ENCODE measurements at places on chromosomes 2 and 18. TPM values are rescaled to one million over a fixed set of nuclear protein-coding genes. Genes with fewer than 3 reads are reported as not detected.

DNA sequence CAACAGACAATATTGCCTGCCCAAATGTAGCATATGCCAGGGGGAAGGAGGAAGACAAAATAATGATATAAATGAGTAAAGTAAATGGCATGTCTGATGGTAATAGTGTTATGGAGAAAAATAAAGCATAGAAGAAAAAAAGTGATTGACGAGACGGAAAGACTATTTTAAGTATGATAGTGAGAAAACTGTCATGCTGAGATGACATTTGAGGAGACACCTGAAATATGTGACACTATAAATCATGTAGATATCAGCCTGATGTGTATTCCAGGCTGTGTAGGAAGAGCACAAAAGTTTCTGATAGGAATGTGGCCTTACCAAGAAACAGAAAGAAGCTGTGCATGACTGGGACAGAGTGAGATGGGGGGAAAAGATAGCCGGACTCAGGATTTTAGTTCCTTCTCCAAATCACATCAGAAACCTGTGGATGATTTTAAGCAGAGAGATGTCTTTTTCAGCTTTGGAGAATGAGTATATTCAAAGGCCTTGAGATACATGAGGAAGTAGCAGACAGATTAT, 387.3 kb upstream of the SYT4 start:
- DNase-seq: no peak

Gene RGPD4
- polyA plus RNA-seq: not detected

DNA sequence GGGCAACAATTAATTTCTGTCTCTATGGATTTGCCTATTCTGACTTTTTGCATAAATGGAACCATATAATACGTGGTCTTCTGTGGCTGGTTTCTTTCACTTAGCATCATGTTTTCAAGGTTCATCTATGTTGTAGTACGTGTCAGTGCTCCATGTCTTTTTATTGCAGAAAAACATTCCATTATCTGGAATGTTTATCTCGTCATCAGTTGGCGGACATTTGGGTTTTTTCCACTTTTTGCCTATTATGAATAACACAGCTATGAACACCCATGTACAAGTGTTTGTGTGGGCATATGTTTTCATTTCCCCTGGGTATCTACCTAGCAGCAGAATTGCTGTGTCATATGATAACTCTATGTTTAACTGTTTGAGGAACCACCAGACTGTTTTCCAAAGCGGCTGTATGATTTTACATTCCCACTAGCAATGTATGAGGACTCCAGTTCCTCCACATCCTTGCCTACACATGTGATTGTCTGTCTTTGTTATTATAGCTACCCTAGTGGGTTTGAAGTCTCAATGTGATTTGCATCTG, 49.9 kb downstream of the MYO7B start:
- DNase-seq: no peak

Gene ANKRD30B
- not detected for polyA plus RNA-seq

DNA sequence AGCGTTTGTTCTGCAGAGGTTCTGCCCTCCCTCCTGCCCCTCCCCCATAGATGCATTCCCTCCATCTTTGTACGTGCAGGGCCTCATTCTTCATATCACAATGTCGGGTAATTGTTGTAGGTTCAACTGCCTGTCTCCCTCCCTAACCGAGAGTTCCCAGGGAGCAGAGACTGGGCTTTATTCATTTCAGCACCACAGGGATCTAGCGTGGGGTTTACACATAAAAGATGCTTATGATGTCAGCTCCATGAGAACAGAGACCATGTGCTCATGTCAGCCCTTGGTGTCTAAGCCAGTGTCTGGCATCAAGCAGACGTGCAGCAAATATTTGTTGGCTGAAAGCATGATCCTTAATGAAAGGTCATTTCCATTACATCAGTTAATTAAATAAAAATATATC, 298.9 kb upstream of the TRIB2 start:
- no peak for DNase-seq

DNA sequence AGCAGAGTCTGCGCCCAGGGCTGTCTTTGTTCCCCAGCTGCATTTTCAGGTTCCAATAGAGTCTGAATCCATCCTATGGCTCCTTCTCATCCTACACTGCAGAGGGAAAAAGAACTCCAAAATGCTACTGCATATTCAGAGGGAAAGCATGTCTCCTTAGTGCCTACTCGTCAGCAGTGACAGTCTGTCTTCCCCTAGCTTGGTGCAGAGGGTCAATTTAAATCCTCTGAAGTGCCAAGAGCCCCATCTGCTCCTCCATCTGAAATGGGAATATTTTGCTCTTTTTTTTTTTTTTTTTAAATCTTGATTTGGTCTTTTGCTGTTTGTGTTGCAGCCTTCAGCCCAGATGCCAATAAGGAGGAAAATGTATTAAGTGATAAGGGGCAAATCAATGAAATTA, 199.3 kb downstream of the RNF144A start:
- no peak for DNase-seq

Gene POMC
- polyA plus RNA-seq: 9.8 TPM

Gene GPR39
- not detected for polyA plus RNA-seq

GRCh38 chr18:2606335-2606734, 35.0 kb downstream of the NDC80 start:
- no peak for DNase-seq

DNA sequence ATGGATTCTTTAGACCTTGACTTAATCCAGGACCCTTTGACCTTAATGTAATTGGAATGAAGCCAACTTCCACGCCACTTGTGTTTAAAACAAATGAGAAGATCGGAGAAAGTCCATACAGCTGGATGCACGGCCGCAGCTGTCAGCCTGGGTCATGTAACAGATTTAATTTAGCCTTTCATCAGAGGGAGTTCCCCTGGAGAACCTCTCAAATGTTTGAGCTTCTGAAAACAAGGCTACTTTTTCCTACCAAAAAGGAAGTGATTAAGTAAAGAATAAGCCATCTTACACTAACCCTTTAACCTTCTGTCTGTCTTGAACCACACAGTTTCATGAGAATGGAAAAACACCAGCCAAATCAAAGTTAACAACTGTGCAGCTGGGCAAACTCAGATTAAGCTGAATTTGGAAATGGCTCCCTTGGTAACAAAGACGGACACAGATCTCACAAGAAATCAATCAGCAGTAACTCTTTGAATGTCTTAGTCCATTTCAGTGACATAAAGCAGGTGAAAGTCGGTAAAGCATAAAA, 103.6 kb downstream of the DOCK10 start:
- DNase-seq: no peak

DNA sequence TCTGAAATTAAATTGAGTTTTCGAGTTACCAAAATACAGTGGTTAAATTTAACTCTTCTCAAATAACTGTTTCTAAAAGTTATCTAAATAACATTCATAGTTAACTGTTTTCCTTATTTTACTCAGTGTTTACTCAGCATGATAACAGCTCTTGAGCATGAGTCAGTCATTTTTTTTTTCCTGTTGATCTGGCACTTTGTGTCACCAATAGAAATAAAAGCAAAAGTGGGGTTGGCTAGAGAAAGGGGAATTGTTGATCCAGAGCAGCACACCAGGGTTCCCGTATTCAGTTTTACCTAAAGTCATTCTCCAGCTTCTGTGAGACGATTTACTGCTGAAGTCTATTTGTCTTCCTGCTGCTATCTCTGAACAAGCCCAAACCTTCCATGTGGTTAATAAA, 851.6 kb downstream of the DCC start:
- DNase-seq: no peak

DNA sequence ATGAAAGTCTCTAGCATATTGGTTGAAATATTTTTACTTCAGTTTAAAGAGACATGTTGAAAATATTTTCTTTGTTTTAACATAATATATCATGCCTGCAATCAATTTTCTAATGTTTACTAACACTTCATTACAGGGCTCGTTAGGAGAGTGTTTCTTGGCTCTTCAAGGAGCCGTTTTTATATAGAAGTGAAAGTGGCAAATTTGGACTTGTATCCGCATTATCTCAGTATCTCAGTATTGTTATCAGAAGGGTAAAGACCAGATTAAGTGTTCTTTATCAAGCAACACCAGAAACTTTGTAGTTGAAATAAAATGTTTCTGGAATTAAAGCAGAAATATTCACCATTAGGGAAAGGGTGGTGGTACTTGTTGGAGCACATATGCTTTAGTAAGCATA, 97.8 kb downstream of the BABAM2 start:
- no peak for DNase-seq

DNA sequence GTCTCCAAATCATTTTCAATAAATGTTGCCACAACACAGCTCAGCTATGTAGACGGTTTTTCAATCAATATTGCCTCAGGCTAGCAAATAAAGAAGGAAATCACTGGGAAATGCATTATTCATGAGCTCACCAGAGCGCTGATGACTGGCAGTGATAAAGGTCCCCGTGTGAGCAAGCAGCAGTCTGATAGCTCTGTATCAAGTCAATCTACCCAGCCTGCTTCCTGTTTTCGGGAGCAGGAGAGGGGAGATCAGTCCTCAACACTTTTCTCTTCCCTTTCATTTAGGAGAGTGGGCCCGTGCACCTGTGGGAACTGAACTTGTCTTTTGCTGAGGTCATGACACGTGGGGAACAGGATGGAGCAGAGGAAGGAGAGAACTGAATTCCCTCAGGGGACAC, 253.9 kb upstream of the SIX2 start:
- DNase-seq: no peak

Gene HNMT
- polyA plus RNA-seq: 40.2 TPM

Gene CENPA
- 2.5 TPM for polyA plus RNA-seq

- no peak for DNase-seq
Observed at GRCh38 chr18:44125446-44125845, 555.2 kb upstream of the SETBP1 start.

DNA sequence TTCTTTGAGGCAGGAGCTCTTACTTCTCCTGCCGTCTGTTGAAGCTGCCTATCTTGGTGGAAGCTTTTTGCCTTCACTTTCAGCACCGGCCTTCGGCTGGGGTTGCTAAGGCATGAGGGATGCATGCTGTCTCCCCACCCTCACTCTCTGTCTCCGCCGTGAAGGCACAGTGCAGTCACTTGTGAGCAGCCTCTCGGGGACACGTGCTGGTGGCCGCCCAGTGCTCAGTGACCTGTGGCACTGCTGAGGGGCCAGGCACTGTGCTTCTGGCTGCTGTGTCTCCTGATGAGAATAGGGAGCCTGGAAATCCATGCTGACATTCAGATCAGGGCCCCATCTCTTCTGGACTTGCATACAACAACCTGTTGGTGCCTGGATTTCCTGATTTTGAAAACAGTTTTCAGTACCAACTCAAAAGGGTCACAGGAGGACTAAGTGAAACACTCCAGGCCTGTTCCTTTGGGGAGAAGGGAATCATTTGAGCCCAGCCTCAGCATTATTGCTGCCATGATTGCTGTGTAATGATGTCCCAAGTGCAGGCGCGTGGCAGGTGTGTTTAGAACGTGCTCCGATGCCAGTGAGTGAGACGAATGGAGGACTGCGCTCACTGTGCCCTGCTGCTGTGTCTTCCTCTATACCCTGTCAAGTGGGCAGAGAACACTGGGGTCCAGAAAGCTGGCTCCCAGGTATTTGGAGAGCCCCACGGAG, 218.1 kb downstream of the SEPTIN10 start:
- no peak for DNase-seq

Gene PRKAG3
- polyA plus RNA-seq: not detected

GRCh38 chr2:234453216-234453615, 43.7 kb downstream of the ARL4C start:
- DNase-seq: no peak

DNA sequence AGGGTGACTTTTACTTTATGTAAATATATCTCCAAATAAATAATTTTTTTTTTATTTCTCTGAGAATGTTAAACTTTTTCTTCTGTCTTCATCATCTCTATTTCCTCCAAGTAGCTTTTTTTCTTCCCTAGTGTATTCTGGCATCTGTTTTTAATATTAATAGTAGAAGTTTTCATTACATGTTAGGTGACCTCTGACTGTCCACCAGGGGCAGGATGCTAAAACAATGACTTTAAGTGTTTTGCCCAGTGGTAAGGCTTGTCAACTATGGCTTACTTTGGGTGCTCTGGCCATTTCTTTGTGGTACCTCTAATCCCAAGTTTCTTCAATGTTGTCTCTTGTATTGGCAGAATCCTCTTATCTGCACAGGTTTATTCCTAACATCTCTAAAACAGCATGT, 127.1 kb downstream of the SRBD1 start:
- no peak for DNase-seq

DNA sequence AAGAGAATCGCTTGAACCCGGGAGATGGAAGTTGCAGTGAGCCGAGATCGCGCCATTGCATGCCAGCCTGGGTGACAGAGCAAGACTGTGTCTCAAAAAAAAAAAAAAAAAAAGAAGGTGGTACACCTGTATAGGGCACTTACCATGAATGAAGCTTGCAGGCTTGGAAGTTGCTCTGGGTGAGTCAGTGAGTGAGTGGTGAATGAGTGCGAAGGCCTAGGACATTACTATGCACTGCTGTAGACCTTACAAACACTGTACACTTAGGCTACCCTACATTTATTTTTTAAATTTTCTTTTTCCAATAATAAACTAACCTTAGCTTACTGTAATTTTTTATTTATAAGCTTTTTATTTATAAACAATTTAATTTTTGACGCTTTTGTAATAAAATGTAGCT, 78.4 kb upstream of the ATG16L1 start:
- DNase-seq: no peak

Gene SLC9A4
- polyA plus RNA-seq: not detected

Gene SLC19A3
- 0.11 TPM for polyA plus RNA-seq

DNA sequence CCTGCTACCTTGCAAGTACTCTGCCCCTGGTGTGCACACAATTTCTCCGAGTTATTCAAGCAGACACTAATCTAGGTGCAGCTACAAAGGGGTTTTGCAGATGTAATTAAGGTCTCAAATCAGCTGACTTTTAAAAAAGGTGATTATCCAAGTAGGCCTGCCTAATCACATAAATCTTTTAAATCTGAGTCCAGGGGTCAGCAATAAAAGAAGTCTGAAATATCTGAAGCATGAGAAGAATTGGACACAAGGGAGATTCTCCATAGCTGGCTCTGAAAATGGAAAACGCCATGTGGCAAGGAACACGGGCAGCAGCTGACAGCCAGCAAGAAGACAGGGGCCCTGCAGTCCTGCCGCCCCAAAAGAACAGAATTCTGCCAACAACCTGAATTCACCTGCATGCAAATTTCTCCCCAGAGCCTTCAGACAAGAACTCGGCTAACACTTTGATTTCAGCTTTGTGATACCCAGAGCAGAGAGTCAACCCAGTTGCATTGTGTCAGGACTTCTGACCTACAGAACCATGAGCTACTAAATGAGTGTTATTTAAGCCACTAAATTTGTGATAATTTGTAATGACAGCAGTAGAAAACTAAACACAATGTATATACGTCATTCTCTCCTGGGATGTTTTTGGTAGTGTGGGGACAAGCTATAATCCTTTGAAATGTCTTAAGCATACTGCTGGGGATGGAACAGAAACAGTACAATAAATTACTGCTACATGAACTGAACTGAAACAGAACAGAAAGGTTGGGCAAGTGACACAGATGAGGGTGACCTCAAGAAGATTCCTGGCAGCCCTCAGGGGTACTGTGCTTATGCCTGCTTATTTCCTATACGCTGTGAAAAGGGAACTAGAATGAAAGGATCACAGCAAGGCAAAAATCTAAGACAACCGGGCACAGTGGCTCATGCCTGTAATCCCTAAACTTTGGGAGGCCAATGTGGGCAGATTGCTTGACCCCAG, 3.2 kb downstream of the INO80C start:
- no peak for DNase-seq
